ENCODE measurements at places on chromosomes 5 and 9.

DNA sequence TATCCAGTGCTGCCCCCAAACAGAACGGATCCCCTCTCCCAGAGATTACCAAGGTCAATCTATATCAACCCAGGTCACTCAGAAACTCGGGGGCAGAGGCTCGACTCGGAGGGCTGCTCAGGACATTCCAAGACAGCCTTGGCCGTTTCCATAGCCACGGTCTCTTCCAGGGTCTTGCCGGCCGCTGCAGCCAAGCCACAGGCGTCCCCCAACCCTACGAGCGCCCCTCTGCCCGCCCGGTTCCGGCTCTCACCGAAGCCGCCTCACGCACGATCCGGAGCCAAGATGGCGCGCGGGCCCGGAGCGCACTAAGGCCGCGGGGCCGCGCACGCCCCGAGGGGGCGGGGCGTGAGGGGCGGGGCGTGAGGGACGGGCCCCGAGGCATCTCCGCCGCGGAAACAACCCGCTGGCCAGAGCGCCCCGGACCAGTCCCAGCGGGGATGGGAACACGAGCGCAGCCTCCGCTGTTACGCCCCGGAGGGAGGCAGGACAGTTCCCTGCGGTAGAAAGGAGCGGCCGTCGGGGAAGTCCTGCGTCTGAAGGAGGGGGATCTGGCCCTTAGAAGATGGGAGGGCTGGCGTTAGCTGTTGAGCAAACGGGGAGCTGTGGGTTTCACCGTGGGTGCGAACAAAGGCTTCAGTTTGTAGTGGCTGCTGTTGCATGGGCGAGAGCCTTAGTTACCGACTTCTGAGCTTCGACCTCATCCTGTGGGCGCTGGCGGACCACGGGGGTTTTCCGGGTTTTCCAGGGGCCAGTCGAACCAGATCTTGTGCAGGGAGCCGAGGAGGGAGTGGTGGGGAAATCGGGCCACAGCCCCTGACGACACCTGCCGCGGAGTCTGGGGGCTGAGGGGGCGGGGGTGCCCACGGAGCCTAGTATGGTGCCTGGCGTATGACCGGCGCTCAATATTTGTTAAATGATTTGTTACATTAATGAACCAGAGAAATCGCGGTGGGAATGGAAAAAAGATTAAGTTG lies at the start of gene RPP25L:
Gene RPP25L (minus strand): TSS at position 287 of the 977 bp plus-strand sequence. CDS start 801 bp downstream, outside the sequence.
- ATAC-seq: peak; percentile 96

DNA sequence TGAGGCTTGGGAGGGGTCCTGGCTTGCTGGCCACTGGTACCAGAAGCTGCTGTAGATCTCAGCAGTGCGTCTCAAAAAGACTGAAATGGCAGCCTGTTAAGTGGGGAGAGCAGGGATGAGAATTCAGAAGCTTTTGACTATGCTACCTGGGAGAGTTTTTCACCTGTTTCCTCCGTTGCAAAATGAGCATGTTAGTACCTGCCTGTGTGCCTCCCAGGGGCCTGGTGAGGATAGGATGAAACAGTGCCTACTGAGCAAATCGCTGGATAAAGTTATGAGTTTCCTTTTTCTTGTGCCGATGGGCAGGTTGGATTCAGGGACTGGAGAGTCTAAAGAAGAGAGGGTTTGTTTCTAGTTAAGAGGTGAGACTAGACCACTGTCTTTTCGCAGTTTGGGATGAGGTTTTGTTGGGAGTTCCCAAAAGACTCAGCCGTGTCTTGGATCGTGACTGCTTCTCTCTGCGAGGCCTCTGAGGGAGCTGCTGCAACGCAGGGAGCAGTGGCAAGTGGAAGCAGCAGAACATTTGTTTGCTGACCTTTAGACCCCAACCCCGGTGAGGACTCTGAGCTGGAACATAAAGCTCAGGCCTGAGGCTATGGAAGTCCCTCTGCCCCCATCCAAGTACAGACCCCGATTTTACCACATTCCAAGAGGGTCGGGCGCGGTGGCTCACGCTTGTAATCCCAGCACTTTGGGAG lies 1.4 kb downstream of the RALGPS1 start:
- no peak for ATAC-seq

- ATAC-seq: no peak
Measured at GRCh38 chr5:124905256-124906130, 159.1 kb upstream of the ZNF608 start.

DNA sequence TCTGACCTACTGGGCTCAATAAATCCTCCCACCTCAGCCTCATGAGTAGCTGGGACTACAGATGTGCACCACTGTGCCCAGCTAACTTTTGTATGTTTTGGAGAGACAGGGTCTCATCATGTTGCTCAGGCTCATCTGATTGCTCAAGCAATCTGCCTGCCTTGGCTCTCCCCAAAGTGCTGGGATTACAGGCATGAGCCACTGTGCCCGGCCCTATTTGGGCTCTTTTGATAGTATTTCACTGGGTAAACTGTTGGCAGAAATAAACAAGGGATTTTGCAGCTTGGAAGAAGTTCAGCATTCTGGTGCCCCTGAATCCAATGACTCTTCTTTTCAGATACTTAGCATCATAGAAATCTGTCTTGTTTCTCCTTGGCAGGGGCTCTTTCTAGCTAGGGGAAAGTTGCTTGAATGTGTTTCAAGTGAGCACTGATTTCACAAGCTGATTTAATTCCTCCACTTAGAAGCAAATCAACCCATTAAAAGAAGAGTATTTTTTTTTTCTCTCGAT lies 146.8 kb downstream of the PAPPA start:
- no peak for ATAC-seq

- ATAC-seq: no peak
Measured at GRCh38 chr5:33059081-33059480, 348.0 kb downstream of the NPR3 start.

DNA sequence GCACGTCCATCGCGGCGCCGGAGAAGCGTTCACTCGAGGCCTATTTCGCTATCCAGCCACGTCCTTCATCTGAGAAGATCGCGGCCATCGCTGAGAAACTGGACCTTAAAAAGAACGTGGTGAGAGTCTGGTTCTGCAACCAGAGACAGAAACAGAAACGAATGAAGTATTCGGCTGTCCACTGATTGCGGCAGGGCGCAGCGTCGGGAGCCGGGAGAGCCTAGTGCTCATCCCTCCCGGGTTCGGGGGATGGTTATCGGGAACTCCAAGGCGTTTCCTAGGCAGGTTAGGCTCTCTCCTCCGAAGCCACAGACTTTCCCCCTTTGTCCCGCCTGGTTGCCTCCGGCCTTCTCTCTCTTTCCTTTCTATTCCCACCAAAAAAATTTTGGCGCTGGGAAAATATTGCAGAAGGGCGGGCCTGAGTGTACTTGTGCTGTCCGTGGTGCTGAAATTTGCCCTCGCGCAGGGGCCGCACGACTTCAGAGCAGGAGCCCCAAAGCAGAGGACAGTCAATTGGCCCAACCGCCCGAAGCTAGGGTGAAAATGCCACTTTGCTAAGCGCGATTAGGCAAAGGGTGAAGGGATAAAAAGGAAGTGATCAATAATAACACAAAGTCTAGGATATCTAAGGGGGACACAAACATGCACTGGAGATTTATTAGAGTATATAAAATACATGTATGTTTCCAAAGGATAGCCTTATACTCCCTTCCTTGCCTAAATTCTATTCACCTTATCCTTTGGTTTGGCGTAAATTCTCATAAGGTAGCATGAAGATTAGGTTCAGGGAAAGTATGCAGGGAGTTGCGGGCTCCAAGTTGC lies 1.8 kb downstream of the POU4F3 start:
- ATAC-seq: peak; percentile 52

GRCh38 chr5:56845277-56845676 lies 29.9 kb downstream of the MAP3K1 start:
- ATAC-seq: no peak

DNA sequence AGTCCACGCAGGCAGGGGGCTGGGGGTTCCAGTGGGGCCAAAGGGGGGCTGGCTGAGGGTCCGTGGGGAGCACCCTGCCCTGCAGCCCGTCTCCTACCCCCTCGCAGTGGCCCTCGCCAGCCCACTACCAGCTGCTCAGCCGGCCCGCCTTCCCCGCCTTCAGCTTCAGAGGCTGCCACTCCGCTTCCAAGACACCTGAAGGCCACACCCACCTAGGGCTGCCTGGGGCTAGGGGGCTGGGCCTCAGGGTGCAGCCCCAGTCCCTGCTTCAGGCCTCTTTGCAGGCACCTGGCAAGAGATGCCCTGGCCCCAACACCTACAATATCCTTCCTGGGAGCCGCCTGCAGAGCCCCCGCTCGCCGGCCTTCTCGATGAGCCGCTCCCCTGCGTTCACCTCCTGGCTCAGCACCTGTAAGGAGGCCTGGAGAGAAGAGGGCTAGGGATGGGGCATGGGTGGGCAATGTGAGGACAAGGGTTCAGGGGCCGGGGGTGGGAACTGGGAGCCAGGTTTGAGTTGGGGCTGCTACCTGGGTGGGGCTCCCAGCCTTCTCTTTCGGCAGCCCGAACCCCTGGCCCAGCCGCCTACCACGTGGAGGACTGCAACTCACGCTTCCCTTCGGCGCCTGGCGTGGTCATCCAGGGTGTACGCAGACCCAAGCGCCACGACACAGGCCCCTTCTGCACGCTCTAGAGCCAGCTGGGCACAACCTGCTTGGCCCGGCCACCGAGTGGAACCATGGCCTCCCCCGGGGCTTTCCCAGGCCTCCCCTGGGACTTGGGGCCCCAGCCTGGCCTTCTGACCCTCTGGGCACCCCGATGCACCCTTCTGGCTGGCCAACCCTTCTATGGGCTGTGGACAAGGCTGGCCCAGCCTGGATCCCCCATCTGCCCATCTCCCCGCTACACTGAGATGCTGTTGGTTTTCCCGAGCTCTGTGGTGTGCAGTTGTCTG lies 1.7 kb downstream of the STPG3 start:
- no peak for ATAC-seq

DNA sequence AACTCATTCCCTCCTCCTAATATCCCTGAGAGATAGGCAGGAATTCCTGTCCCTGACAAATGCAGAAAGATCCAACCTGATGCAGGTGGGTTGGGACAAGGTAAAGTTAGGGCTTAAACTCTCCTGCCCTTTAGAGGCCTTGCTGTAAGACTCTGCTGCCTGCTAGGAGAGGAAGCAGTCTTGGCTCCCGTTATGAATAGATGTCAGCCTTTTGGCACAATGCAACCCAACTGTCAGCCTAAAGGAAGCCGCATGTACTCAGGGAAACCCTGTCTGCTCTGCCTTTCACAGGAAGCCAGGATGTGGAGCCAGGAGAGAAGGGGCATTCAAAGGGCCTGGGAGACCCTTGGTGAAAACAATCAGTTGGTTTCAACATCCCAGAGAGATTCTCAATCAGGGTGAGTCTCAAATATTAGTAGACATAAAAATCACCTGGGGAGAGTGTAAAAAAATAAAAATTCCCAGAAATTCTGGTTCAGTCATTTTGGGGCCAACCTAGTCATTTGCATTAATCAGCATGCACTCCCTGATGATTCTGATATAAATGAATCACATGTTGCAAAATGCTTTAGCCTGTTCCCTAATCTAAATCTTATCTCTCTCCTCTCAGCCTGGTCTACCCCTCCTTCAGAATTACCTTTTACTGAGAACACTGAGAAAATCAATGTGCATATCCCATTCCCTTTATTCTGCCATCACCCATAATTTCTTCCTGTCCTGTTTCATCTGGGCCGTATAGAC lies 136.2 kb upstream of the TRIM32 start:
- ATAC-seq: peak; percentile 87

DNA sequence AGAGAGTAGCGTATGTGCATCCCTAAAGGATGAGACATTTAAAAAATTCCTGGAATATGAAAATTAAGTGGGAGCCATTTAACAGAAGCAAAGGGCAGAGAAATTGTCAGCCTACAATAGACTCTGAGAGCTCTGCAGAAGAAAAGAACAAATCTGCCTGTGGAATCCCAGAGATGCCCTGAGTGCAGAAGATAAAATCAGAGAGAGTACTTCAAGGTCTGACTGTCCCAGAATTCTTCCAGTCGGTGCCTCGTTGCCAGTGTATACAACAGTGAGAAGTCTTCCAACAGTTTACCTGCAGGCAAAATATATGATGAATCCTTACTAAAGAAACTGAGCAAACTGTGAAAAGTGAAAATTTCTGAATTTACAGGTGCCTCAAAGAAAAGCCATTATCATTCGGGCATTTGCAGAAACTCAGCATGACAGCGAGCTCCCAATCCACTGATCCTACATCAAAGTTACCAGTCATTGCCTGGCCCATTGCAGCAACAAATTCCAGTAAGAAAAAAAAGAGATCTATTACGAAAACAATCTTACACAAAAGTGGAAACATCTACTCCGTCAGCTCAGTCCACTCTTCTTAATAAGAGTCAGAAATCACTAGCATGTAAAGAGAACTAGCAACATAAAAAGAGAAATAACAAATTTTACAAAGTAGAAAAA lies 92.8 kb upstream of the VCAN start:
- no peak for ATAC-seq

DNA sequence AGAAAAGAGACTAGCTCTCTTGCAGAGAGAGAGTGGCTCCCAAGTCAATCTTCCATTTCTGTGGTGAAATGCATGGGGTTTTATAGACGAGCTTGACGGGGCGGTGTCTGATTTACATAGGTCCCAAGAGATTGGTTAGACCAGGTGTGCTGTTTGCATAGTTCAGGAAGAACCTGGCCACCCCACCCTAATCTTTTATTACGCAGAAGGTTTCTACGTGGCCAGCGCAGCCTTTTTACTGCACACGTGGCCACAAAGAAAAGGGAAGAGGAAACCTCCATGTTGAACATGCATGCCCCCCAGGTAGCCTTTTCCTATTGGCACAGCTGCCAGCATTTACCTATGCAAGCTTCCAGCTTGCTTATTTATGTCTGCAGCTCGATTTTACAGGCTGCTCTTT lies 92.1 kb downstream of the CAVIN4 start:
- ATAC-seq: no peak

- ATAC-seq: no peak
Measured at GRCh38 chr9:14278291-14278721, 35.6 kb downstream of the NFIB start.

DNA sequence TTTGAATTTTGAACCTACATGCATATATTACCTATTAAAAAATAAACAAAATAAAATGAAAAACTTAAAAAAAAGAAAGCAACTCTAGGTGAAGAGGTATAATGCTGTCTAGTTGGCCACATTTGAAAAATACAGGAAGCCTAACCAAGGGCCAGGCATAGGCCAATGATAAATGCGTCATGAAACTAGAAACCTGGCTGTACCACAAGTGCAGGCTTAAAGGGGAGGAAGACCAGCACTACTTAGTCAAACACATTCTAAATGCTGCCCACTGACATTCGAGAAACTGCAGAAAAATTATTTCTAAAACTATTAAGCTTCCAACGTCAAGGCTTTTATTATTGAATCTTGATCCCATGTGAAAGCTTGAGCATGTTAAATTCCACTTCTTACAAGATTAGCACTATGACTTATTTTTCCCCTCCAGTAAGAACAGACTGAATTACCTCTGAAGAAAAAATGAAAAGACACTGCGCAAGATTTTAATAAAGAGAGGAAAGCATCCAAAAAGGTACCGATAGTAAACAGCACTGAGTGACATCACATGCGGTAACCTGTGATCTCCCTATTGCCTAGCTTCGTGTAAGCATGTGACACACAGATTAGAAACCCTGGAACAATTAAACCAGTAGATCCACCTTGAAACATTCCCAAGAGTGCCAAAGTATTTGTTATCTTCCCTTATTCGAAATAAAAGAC lies 16.2 kb downstream of the CDC14B start:
- no peak for ATAC-seq
